ENCODE measurements at places on chromosomes 11 and 22.

GRCh38 chr11:66360406-66361073, 11.0 kb downstream of the SLC29A2 start:
- no peak for DNase-seq

DNA sequence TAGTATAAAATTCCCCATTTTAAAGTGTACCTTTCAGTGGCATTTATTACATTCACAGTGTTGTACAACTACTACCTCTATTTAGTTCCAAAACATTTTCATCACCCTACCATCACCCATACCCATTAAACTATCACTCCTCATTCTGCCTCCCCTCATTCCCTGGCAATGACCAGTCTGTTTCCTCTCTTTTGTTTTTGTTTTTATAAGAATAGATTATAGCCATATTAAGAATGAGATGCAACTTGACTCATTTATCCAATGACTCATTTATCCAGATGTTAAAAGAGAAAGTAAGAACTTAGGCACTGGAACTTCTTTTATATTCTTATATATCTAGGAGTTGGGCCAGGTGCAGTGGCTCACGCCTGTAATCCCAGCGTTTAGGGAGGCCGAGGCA, 156.3 kb downstream of the FAT3 start:
- DNase-seq = no peak

DNA sequence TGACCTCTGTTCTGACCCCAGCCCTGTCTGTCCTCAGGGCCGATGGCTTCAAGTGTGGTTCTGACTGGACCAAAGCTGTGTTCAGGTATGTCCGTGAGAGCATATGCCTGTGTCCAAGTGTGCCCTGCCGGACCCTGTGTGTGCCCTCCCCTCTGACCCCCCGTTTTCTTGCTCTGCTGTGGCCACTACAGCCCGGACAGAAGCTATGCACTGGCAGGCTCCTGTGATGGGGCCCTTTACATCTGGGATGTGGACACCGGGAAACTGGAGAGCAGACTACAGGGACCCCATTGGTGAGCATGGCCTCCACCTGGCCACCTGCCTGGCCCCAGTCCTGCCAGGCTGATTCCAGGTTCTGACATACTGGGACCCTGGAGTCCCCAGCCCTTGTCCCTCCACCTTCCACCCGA, 14.5 kb downstream of the ATG16L2 start:
- DNase-seq = no peak

GRCh38 chr22:27404441-27404840, 397.1 kb downstream of the MN1 start:
- DNase-seq = no peak

GRCh38 chr11:47982616-47983015, 2.3 kb downstream of the PTPRJ start:
- DNase-seq = no peak

DNA sequence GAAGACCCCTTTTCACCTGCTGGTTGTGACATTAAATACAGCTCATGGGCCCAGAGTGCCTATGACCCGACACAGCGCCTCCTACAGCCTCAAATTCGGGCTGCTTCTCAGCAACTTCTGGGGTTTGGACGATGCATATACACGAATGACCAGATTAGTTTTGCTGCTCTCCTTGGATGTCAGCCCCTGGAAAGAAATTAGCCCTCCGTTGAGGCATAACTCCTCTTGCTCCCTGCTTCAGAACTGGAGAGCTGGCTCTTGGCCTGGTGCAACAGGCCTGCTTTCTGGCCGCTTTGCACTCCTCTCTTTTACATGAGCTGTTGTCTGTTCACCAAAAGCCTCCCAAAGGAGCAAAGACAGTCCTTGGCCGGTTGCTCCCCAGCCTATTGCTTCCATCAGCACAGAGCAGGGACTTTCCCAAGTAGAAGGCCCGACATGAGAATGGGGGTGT, 3.3 kb downstream of the TECTA start:
- DNase-seq = no peak

- no peak for DNase-seq
These were observed 78.0 kb downstream of the MYEOV start for GRCh38 chr11:69371731-69372588.

GRCh38 chr11:113806406-113806805, 26.8 kb downstream of the CLDN25 start:
- DNase-seq = no peak

DNA sequence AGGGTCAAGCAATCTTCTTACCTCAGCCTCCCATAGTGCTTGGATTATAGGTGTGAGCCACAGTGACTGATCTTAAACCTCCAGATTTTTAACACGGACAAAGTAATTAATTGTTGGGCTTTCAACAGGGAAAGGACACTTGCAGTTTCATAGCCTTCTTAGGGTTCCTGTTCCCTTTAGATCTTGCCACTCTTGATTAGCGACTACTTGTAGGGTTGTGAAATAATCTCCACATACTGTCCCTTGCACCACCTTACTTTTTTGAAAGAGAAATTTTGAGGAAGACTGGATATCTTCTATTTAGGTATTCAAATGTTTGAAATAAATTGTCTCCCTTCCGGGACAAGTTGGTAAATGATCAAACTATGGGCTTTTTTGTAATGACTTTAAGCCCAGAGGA, 7.6 kb downstream of the MS4A4E start:
- DNase-seq = no peak

GRCh38 chr11:58926251-58926650, 13.0 kb upstream of the GLYATL1 start:
- DNase-seq = no peak

DNA sequence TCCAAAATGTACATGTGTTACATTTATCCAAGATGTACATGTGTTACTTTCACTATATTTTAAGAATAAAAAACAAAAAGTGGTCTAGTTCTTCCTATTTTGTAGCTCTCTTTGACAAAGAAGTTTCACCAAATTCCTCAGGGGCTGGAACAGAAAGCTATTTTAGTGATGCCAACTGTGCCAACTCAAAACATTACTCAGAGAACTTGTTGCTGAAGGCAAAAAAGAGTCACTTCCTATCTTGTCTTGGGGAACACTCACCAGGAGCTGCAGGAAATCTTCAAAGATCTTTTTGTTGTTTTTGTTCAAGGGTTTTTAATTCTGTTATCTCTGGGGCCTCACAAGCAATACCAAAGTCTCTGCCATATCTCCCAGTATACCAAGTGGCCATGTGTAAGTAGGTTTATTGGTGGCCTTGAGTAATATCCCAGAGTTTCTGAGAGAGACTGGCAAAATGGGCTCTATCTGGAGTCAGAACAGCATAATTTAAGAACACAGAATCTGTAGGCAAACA, 13.6 kb upstream of the EED start:
- DNase-seq = no peak

GRCh38 chr11:98835335-98835734, 185.4 kb upstream of the CNTN5 start:
- DNase-seq = no peak

DNA sequence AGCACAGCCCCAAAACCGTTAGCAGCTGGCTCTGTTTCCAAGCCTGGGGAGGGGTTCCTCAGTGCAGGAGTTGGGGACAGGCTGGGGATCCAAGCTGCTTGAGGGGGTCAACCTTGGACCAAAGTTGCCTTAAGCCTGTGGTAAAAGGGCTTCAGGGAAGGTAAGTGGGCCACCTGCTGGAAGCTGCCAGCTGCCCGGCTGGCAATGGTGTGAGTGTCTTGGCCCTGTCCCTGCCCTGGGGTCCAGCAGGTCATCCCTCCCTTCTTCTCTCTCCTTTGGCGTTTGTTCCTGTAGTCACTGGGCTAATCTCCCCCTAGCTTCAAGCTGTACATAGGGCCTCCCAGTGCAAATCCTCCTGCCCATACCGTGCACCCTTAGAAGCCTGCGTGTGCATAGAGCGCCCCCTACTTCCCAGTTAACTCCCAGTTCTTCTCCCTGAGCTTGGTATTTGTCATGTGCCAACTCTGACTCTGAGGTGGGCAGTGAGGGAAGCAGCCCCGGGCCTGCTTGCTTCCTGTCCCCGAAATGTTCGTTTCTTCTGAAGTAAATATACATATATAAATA, 4.4 kb downstream of the TMEM258 start:
- DNase-seq = no peak

GRCh38 chr11:77723024-77723423, 85.4 kb upstream of the CLNS1A start:
- no peak for DNase-seq

- peak; percentile 65 for DNase-seq
These were observed 17.9 kb downstream of the KCNE3 start for GRCh38 chr11:74449369-74449931.

- DNase-seq = no peak
These were observed 157.2 kb upstream of the TMEM45B start for GRCh38 chr11:129658526-129658867.

GRCh38 chr11:62854825-62855570, 15.6 kb upstream of the WDR74 start:
- DNase-seq = no peak

Measured in Panc1 (cell line).